ENCODE measurements at places on chromosomes 6 and 20. TPM values are rescaled to one million over a fixed set of nuclear protein-coding genes. Genes with fewer than 3 reads are reported as not detected.

DNA sequence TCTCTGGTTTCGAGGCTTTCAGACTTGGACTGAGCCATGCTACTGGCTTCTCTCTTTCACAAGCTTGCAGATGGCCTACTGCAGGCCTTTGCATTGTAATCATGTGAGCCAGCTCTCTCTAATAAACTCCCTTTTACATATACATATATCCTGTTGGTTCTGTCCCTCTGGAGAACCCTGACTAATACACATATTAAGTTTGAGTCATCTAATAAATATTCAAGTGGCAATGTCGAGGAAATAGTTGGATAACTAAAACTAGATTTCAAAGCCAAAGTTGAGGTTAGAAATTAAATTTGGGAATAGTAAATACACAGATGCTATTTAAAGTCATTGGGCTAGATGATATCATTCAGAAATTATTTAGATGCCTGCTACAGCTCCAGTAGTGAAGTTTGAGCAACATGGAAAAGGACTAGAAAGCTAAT is 1343.4 kb downstream of the GRIK2 start:
- no peaks in the 10 kb centered on the region for H3K27me3 ChIP-seq
- H3K27ac ChIP-seq, result no peak overlapping the region
- H3K4me3 ChIP-seq, result no peak overlapping the region
- H3K4me1 ChIP-seq, result peaks cover 2% of the 10 kb centered on the region
- no peaks in the 10 kb centered on the region for H3K36me3 ChIP-seq
- DNase-seq, result no peak

DNA sequence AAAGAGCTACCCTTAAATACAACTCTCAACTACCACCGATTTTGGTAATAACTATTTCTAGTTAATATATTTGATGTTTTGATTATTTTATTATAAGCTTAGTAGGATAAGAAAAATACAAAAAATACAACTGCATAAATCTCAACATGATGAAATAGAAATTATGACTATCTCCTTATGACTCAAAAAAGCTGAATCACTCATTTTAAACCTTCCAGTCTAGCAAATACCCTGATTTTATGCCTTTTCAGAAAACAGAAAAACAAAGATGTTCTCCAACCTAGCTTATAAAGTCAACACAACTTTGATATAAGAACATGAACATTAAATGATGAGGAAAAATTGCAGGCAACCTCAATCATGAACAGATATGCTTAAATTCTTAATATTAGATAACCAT is 40.2 kb upstream of the DSE start:
- no peak for DNase-seq
- no peak overlapping the region for H3K27ac ChIP-seq
- H3K4me3 ChIP-seq, result no peak overlapping the region
- H3K4me1 ChIP-seq, result no peaks in the 10 kb centered on the region

- H3K4me1 ChIP-seq, result peaks cover 9% of the 10 kb centered on the region
- peak overlapping the region; percentile 12 for H3K27ac ChIP-seq
- no peak for DNase-seq
- H3K4me3 ChIP-seq, result no peak overlapping the region
Observed at GRCh38 chr6:33745548-33745947, 1.2 kb downstream of the IP6K3 start.

DNA sequence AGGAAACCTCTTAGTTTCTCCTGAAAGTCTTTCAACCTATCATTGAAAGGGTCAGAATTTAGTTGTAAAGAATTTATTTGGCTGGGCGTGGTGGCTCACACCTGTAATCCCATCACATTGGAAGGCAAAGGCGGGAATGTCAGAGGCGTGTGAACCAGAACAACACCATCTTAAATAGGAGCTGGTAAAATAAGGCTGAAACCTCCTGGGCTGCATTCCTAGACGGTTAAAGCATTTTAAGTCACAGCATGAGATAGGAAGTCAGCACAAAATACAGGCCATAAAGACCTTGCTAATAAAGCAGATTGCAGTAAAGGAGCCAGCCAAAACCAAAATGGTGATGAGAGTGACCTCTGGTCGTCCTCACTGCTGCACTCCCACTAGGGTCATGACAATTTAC is 29.6 kb downstream of the OR2B2 start:
- no peaks in the 10 kb centered on the region for H3K36me3 ChIP-seq
- no peak for DNase-seq
- H3K27me3 ChIP-seq, result no peaks in the 10 kb centered on the region
- H3K4me3 ChIP-seq, result no peak overlapping the region

DNA sequence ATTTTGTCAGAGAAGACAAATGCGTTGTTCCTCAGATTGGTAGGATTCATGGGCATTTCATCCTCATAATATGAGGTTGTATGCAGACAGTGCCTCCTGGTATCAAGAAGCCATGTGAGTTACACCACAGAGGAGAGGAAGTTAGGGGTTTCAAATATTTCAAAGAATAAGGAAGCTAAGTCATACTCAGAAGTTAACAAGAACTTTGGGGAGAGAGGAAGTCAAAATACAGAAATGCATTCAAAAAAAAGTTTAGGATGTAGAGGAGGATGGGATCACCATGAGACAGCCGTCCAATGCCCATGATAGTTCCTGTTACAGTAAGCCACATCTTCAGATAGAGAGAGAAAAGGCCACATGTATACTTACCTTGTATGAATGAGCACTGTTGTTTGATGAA is 22.3 kb downstream of the HLA-DOB start:
- H3K27me3 ChIP-seq, result peaks cover 30% of the 10 kb centered on the region
- H3K27ac ChIP-seq, result no peak overlapping the region
- no peaks in the 10 kb centered on the region for H3K36me3 ChIP-seq
- H3K4me3 ChIP-seq, result no peak overlapping the region

Gene NHLRC1
- total RNA-seq, result 2.1 TPM

- H3K4me3 ChIP-seq, result no peak overlapping the region
- H3K36me3 ChIP-seq, result no peaks in the 10 kb centered on the region
Observed at GRCh38 chr6:158329531-158329930, 17.3 kb downstream of the TULP4 start.

DNA sequence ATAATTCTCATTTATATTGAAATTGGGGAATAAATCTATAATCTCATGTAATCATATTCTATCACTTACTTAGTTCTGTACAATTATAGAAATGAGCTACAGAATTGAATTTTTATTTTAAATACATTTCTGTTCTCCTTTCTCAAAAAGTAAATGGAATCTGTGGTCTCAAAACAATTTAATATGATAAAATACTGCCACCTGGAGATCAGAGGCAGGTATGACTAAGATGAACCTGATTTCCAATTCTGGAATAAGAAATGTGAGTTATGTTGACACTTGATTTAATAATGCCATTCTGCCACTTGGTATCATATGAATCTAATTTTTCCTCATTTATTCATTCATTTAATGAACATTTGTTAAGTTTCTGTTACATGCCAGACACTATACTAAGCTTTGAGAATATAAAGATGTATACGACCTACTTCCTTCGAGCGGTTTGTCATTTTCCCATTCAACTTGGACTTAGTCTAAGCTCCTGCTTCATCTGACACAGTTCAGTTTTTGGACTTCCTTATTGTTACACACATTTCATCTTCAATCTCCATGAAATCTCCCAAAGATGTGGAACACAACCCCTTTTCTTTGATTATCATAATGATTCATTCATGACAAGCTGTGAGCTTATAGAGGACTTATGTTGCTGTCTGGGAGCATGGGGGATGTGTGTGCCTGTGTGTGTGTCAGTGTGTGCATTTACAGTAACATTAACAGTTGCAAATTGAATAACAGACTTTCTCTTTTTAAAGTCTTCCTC is 7.5 kb upstream of the CCDC28A start:
- H3K4me3 ChIP-seq, result no peak overlapping the region
- H3K4me1 ChIP-seq, result no peaks in the 10 kb centered on the region
- peak; percentile 22 for DNase-seq
- no peak overlapping the region for H3K27ac ChIP-seq
- H3K27me3 ChIP-seq, result no peaks in the 10 kb centered on the region

DNA sequence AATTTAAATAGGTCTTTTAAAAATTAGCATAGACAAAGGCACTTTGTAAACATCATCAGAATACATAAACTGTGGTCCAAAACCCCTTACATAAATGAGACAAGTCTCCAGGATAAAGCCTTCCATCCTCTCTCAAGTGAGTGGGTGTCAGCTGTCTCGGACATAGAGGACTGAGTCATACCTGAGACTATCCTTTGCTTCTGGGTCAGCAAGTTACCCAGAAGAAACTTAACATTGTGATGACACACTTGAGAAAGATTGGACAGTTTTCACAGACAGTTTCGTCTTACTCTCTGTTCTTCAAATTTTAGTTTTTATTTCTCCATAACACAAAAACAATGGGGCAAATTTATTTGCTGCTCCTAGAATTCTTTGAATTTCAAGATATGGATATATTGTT is 838.0 kb downstream of the DHX35 start:
- H3K4me1 ChIP-seq, result no peaks in the 10 kb centered on the region
- no peaks in the 10 kb centered on the region for H3K36me3 ChIP-seq
- H3K27ac ChIP-seq, result no peak overlapping the region
- no peak for DNase-seq
- no peaks in the 10 kb centered on the region for H3K27me3 ChIP-seq
- H3K4me3 ChIP-seq, result no peak overlapping the region

- H3K27ac ChIP-seq, result no peak overlapping the region
- DNase-seq, result no peak
- H3K4me3 ChIP-seq, result no peak overlapping the region
- no peaks in the 10 kb centered on the region for H3K27me3 ChIP-seq
Observed at GRCh38 chr6:134984821-134985220, 34.9 kb upstream of the ALDH8A1 start.

- H3K27me3 ChIP-seq, result no peaks in the 10 kb centered on the region
- H3K4me1 ChIP-seq, result no peaks in the 10 kb centered on the region
- H3K4me3 ChIP-seq, result no peak overlapping the region
- H3K27ac ChIP-seq, result no peak overlapping the region
- no peaks in the 10 kb centered on the region for H3K36me3 ChIP-seq
Observed at GRCh38 chr6:169991913-169992312, 240.5 kb downstream of the ERMARD start.

DNA sequence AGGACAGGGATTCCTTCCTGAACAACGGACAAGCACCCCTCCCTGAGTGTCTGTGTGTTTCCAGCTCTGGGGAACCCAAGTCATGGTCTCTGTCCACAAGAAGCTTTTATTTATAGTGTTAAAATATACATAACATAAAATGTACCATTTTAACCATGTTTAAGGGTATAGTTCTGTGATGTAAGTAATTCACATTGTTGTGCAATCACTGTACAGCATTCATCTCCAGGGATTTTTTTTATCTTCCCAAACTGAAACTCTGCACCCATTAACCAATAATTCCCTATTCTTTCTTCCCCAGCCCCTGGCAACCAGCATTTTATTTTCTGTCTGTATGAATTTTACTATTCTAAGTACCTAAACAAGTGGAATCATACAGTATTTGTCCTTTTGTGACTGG is 84.2 kb downstream of the FOXF2 start:
- no peaks in the 10 kb centered on the region for H3K4me1 ChIP-seq
- no peaks in the 10 kb centered on the region for H3K36me3 ChIP-seq
- H3K4me3 ChIP-seq, result no peak overlapping the region
- DNase-seq, result no peak
- H3K27ac ChIP-seq, result no peak overlapping the region
- H3K27me3 ChIP-seq, result no peaks in the 10 kb centered on the region

DNA sequence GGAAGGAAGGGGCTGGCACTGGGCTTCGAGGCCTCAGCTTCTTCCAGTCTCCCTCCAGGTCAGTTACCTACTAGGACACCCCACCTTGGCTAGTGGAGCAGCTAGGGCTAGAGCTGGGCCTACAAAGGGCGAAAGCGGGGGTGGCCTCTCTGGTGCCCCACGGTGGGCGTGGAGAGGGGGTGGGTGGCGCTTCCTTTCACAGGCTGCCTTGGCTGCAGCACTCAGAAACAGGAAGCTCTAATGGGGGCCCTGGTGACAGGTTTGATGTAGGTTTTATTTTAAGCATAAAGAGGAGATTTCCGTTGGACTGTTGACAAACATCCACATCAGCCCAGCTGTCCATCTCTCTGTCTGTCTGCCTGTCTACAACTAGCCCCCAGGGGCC is 13.4 kb downstream of the FAM110A start:
- no peaks in the 10 kb centered on the region for H3K4me1 ChIP-seq
- H3K27ac ChIP-seq, result no peak overlapping the region
- no peaks in the 10 kb centered on the region for H3K27me3 ChIP-seq
- no peak for DNase-seq

DNA sequence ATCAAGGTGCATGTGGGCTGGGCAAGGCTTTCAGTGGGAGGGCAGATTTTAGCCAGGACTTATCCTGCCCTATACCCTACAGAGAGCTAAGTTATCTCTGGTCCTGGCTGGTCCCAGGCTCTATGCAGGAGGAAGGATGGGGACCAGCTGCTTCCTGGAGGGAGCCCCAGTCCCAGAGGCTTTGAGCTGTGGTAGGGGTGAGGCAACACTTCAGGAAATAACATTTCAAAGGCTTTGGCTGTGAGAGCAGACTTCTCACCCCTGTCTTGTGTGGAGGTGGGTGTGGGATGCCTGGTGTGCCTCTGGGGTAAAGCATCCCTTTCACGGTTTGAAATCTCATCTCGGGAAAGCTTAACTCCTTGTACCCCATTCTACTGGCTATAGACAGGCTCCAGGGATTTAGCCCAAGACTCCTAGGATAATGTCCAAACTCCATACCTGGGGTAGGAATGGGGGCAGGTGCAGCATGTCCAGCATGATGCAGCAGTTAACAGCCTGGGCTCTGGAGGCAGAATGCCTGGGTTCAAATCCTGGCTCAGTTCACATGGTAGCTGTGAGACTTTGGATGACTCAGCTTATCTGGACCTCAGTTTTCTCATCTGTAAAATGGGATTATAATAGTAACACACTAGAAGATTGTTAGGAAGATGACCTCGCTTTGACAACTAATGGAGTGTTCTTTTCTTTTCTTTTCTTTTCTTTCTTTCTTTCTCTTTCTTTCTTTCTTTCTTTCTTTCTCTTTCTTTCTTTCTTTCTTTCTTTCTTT is 27.5 kb upstream of the SIRPA start:
- H3K27ac ChIP-seq, result no peak overlapping the region
- H3K27me3 ChIP-seq, result peaks cover 3% of the 10 kb centered on the region
- H3K4me1 ChIP-seq, result no peaks in the 10 kb centered on the region
- no peak for DNase-seq
- H3K36me3 ChIP-seq, result no peaks in the 10 kb centered on the region

GRCh38 chr6:136137008-136137692 is 113.0 kb downstream of the MTFR2 start:
- peaks cover 9% of the 10 kb centered on the region for H3K4me1 ChIP-seq
- DNase-seq, result no peak
- H3K4me3 ChIP-seq, result no peak overlapping the region
- H3K27ac ChIP-seq, result no peak overlapping the region
- H3K36me3 ChIP-seq, result no peaks in the 10 kb centered on the region

DNA sequence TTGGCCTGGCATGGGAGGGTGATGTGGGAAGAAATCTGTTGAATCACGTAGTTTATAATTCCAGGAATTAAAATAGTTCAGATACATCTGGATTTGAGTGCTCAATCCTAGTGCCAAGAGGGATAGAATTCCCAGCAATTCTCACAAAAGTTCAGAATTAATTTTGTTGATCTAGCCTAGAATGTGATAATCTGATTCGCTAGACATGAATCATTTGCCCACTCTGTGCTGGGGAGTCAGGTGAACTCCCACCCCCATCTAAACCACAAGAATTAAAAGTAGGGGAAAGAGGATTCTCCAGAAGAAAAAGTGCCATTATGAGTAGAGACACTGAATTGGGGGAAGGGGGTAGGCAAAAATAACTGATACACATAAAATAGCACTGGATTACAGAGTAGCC is 85.0 kb downstream of the LIN28B start:
- H3K27ac ChIP-seq, result no peak overlapping the region
- H3K4me3 ChIP-seq, result no peak overlapping the region
- H3K4me1 ChIP-seq, result no peaks in the 10 kb centered on the region
- no peak for DNase-seq

GRCh38 chr6:108132863-108133262 is 33.0 kb upstream of the NR2E1 start:
- no peaks in the 10 kb centered on the region for H3K27me3 ChIP-seq
- peaks cover 14% of the 10 kb centered on the region for H3K4me1 ChIP-seq
- H3K27ac ChIP-seq, result no peak overlapping the region
- no peaks in the 10 kb centered on the region for H3K36me3 ChIP-seq
- no peak overlapping the region for H3K4me3 ChIP-seq
